ENCODE measurements at places on chromosomes 12 and 14.

DNA sequence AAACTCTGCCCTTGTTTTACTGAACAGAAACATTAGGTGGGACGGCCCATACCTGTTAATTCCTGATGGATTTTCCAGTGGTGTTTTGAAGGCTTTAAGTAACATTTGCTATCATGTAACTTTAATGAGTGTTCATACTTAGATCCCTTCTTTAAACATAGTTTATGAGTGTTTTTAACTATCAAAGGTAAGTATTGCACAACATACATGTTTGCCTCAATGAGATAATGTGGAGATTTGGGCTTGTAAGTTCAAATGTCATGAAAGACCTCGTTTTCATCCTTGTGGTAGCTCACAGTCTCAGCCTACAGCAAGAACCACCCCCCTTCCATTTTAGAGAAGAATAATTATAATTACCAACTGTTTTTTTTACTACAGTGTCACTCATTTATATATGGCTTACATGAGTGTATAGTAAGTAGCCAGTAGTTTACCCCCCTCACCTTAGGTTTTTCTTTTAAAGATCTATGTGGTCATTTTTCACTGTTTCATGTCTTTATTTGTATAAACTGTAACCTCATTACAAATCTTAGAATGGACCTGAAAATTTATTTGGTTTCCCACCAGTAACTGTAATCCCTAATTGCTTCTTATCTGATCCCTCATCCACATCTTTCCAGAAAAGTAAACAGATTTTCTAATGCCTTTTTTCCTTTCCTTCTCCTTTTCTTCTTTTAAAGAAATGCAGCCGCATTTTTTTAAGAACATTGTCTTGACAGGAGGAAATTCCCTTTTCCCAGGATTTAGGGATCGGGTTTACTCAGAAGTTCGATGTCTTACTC, 18.9 kb downstream of the ACTR6 start:
- DNase-seq, result no peak

DNA sequence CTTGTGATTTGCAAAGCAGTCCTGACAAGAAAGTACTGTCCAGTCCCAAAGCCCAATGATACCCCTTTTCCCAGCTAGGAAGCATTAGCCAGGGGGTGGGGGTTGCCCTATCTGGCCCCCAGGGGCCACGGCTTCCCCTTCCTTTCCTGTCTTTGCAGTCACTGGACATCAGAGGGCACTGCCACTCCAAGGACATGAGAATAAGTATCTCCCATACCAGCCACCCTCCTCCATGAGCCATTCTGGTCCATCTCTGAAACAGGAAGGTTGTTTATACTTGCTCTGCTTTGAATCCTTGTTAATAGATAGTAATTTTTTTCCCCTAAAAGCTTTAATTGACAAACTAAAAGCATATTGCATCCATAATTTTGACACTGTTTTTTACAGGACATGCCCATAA, 29.7 kb downstream of the RBM19 start:
- DNase-seq, result no peak

DNA sequence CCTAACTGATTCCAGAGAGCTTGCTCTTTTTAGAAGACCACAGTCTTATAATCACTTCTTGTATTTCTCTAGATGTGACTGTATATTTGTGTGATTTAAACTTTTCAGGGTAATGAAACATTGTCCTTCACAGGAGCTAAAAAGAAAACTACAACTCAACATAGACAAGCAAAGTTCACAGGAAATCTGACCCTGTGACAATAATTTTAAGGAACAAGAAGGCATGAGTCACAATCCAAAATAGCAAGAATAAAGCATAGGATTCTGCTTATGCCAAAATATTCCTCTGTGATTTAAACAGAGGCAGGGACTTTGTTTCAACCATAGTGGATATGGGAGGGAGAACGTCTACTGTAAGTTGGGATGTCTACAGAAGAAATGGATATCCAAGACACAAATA, 44.3 kb downstream of the GPR65 start:
- DNase-seq, result no peak

DNA sequence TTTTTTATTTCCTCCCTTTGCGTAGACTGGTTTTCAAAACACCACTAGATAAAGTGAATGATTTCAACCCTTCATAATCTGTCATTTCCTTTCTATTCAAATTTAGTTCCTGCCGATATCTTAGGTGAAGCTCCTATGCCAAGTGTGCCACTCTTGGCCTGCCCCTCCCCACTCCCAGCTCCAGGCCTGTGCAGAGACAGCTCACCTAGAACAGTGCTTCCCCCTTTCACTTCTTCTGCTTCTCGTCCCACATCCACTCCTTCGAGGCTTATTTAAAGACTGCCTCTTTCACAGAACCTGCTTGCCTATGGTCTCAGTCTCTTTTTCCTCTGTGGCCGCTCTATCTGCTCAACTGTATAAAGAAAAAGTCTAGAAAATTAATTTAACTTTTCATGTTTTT, 473.8 kb downstream of the RAD51B start:
- DNase-seq, result no peak

GRCh38 chr12:79451978-79452377, 238.8 kb downstream of the PAWR start:
- DNase-seq, result no peak

DNA sequence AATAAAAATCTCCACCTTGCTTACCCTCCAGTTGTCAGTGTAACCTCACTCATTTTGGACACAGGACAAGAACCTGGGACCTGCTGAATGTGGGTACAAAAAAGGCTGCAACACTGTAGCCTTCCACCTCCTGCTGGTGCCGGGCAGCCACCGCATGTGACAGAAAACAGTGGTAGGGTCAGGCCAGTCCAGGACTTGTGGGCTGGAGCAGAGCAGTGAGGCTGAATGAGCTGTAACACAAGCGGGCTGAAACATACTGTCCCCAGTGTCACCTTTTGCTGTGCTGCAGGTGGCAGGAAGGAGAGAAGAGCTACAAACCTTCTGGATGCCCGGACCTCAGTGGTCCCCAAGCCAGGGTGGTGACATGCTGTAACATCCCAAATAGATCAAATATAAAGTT, 465.4 kb upstream of the FOXG1 start:
- no peak for DNase-seq

DNA sequence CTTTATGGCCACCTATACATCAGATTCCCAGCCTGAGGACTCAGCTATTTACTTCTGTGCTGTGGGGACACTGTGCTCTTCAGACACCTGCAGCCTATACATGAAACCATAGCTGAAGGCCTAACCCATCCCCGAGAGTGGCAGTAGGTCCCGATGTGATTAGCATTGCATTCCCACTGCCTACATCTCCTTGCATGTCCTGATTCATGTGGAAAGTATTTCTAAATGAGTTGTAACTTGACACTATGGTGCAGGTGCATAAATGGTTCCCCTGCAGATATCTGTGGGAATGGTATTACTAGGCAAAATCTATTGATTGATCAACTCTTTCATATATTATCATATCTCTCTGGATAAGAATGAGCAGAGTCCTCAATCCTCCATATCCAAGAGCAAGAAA, 433.5 kb downstream of the DAD1 start:
- DNase-seq, result no peak

GRCh38 chr12:59999291-59999690, 403.5 kb downstream of the SLC16A7 start:
- DNase-seq, result no peak

DNA sequence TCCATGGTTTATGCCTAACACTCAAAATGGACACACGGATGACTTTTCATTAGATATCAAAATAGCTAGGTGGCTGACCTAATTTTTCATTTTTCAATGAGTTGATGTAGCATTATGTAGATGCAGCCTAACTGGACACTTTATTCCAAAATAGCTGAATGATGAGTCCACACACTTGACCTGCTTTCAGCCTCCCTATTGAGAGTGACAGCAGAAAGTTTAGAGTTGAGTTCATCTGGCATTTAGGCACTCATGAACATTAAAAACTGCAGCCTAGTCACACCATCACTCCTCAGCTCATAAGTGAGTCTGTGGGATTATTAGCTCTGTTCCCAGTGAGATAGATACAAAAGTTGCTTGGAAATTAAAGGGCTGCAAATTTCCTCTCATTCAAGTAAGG, 307.3 kb upstream of the PRKD1 start:
- no peak for DNase-seq

DNA sequence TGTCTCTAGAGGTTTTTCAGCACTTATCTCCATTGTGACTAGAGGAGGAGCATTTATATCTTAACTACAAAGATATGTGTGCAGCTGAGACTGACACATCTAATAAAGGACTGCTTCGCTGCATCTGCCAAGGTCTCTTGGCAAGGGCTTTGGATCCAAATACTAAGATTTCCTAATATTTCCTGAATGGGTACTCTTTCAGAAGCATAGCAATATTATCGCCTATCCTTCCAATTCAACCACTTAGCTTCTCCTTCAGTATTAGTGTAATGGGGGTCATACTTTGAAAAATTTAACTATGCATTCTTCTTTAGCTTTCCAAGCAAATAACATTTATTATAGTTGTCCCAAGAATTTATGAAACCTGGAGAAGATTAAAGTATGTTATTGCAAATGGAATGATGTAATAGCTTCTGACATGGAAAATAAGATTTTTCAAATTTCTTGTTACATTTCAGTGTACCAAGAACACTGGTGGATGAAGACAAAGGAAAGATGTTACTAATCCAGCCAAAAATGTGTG, 243.0 kb upstream of the PDE3A start:
- DNase-seq, result no peak

Measured in stimulated activated CD8-positive, alpha-beta memory T cell treated with anti-CD3 and anti-CD28 coated beads, Interleukin-4, amount 100 ng/mL, for 24 hours (primary cell).